SJCRH30 (cell line): ENCODE measurements at places on chromosomes 2 and 18.

DNA sequence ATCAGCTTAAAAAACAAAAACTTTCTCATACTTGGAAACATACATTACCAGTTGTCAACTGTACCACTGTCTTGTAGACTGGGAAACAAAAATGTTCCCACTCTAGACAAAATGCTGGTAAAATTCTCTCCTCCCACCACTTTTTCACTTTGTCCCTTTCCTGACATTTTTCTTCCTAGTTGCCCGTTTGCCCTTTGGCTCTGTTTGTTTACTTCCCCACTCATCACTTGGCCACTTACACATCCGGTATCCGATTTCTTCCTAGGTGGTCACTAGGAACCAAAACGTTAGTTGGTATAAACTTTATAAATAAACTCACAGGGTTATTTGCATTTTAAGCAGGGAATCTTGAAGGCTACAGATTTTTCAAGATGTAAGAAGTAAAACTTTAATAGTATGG lies 84.9 kb downstream of the METTL4 start:
- no peak overlapping the region for H3K4me3 ChIP-seq
- no peaks in the 10 kb centered on the region; the same call in 1 of the 2 replicates for H3K36me3 ChIP-seq
- H3K27ac ChIP-seq: no peak overlapping the region
- peaks cover 8% of the 10 kb centered on the region for H3K4me1 ChIP-seq

GRCh38 chr2:45545943-45546342 lies 65.1 kb downstream of the SRBD1 start:
- peaks cover 37% of the 10 kb centered on the region for H3K36me3 ChIP-seq
- H3K4me3 ChIP-seq: no peak overlapping the region
- no peak for DNase-seq
- H3K27ac ChIP-seq: no peak overlapping the region
- H3K4me1 ChIP-seq: no peaks in the 10 kb centered on the region

DNA sequence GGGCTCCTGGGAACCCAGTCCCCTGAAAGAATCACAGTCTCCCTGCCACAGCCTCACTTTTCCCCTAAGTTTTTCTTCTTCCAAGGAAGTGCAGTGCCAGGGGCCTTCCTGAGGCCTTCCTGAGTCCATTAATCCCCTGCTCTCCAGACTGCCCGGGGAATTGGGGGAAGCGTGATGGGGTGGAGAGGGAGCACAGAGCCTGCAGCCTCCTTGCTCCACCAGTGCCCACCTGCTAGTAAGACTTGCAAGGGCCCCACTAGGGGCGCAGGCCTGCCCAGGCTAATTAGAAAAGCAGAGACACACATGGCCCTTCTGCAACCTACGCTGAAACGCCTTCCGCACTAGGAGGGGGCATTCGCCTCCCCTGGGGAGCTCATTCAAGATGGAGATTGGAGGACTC lies 110.6 kb downstream of the MRO start:
- no peaks in the 10 kb centered on the region for H3K27me3 ChIP-seq
- no peak overlapping the region for H3K4me3 ChIP-seq
- no peak overlapping the region for H3K27ac ChIP-seq

- peak overlapping the region; percentile 5; the same call in 1 of the 2 replicates for H3K4me3 ChIP-seq
- DNase-seq: peak; percentile 74
- peak overlapping the region; percentile 43 for H3K27ac ChIP-seq
- H3K27me3 ChIP-seq: no peaks in the 10 kb centered on the region
- H3K36me3 ChIP-seq: no peaks in the 10 kb centered on the region
These were observed 306.0 kb downstream of the CLIP4 start for GRCh38 chr2:29420999-29421782.

DNA sequence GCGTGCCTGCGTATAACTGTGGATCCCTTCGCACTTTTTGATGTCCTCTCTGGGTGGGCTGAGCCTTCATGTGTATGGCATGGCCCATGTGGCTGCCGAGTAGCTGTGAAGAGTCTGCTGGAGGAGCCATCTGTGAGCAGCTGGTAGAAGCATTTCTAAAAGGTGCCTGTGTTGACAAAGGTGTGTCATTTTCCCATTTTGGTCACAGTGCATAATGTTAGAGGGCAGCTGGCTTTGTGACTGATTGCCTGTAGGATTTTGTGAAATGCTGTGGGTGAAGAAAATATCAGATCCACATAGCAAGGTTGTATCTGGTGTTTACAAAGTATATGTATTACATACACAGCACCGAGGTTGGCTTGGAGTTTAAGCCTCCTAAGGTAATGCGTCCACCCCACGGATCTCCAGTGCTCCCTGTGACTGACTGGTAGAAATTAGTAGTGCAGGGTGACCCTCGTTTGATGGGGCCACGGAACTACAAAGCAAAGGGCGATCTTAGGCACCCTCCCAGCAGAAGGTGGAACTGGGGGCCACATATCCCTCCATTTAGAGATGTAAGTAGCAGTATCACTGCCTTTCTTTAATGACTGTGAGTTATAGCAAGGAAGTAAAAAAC lies 16.5 kb downstream of the GATA6 start:
- no peak overlapping the region for H3K4me3 ChIP-seq
- no peak overlapping the region for H3K27ac ChIP-seq
- H3K27me3 ChIP-seq: no peaks in the 10 kb centered on the region

GRCh38 chr2:155035308-155035707 lies 336.8 kb downstream of the KCNJ3 start:
- H3K27me3 ChIP-seq: no peaks in the 10 kb centered on the region
- no peaks in the 10 kb centered on the region for H3K36me3 ChIP-seq
- H3K4me3 ChIP-seq: no peak overlapping the region
- no peak for DNase-seq
- no peak overlapping the region for H3K27ac ChIP-seq
- no peaks in the 10 kb centered on the region for H3K4me1 ChIP-seq

DNA sequence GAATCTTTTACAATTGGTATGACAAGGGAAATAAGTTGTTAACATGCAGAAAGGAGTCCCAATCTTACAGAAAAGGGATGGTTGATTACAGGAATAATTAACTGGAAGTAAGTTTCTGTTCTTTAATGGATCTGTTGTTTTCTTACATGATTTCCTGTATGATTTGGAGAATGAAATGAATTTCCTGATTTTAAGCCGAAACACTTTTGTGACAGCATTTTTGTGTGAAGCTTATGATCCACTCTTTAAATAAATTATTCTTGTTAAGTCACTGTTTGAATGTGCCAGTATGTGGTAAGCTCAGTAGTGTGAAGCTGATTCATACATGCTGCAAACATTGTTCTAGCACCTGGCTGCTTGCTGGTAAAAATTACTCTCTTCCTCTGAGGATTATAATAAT lies 516.2 kb downstream of the DCDC2C start:
- H3K36me3 ChIP-seq: no peaks in the 10 kb centered on the region
- H3K27ac ChIP-seq: no peak overlapping the region
- no peak for DNase-seq
- no peaks in the 10 kb centered on the region for H3K27me3 ChIP-seq

- DNase-seq: no peak
- no peak overlapping the region for H3K4me3 ChIP-seq
- peaks cover 6% of the 10 kb centered on the region for H3K4me1 ChIP-seq
- no peaks in the 10 kb centered on the region for H3K27me3 ChIP-seq
- no peak overlapping the region for H3K27ac ChIP-seq
These were observed 45.3 kb downstream of the FBLN7 start for GRCh38 chr2:112183327-112184025.

DNA sequence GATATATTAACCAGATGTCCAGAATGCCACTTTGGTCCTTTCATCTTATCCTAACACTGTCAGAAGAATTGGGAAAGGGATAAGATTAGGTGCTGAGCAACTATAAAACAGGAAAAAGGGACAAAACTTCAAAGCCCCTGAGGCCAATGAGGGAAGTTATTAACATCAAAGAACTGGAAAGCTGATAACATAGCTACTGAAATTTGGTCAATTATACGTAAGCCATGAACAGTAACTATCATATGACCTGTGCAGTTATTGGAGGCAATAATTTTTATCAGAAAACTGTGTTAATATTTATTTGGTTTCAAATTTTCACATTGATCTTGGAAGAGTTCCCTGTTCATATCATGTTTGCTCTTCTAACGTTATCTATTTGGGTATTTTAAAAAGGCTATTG lies 2.6 kb upstream of the REG3A start:
- no peaks in the 10 kb centered on the region for H3K27me3 ChIP-seq
- no peaks in the 10 kb centered on the region for H3K36me3 ChIP-seq
- DNase-seq: no peak
- H3K4me1 ChIP-seq: no peaks in the 10 kb centered on the region
- H3K4me3 ChIP-seq: no peak overlapping the region
